ENCODE measurements at places on chromosomes 6 and 20.

DNA sequence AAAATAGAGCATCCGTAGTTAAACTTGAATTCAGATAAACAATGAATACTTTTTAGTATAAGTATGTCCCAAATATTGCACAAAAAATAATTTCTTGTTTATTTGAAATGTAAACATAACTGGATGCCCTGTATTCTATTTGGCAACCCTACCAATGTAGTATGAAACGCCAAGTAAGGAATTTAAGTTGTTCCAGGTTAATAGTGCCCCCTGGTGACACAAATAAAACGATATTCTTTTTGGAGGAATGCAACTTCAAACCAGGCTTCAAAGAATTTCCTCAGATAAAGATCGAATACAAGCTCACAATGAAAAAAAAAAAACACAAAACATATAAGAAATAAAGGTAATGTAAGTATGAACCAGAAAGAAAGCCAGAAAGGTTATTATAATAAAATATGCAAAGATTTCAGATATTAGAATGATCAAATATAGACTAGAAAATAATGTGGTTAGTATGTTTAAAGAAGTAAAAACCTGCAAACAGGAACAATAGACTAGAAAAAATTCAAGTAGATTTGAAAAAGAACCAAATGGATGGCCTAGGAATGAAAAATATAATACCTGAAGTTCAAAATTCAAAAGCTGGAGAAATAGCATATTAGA is 18.4 kb upstream of the AKAP7 start:
- DNase-seq: no peak

- no peak for DNase-seq
Observed at GRCh38 chr6:148704400-148705246, 42.2 kb upstream of the UST start.

GRCh38 chr6:2531426-2532215 is 219.1 kb downstream of the MYLK4 start:
- no peak for DNase-seq

DNA sequence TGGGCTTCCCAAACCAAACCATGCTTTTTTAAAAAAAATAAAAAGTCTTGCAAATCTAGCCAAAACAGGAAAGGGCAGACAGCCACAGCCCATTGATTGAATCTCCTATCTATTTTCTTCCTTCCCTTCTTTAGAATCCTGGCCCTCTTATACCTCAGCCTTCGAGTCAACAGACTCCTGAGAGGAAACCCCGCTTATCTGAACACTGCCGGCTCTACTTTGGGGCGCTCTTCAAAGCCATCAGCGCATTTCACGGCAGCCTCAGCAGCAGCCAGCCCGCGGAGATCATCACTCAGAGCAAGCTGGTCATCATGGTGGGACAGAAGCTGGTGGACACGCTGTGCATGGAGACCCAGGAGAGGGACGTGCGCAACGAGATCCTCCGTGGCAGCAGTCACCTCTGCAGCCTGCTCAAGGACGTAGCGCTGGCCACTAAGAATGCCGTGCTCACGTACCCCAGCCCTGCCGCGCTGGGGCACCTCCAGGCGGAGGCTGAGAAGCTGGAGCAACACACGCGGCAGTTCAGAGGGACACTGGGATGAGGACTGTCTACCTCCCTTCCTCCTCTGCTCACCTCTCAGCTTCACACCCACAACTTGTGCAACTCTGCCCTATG is 10.1 kb upstream of the RTF2 start:
- DNase-seq: no peak

GRCh38 chr6:52363228-52363867 is 1.4 kb downstream of the PAQR8 start:
- DNase-seq: no peak

DNA sequence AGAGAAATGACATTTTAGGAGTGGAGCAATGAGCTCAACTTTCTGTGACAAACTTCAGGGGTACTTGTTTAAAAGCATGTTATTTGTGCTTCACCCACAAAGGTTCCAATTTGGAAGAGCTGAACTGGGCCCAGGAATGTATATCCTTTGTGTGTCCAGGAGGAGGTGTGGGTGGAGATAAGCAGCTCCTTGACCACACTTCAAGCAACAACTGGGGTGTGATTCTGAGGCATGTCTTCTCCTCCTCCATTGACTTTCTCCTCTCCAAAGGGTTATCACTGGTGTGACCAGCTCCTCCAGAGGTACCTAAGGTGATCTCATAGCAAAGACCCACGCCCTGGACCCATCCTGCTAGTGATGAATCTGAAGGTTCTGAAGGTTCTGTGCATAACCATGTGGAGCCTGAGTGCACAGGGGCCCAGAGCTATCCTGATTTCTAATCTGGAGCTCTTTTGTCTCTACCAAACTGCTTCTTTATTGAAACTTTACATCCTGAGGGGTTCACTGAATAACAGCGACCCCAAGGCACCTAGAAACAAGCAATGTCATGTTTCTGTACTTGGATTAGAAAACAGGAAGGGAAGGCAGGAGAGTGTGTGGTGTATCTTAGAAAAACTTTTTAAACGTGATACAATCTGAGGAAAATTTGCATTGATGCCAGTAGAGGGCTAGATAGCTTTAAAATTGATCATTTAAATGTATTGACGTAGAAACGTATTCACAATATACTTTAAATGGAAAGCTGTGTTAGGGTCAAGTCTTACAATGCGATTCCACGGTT is 60.9 kb upstream of the CD93 start:
- no peak for DNase-seq

- DNase-seq: no peak
Observed at GRCh38 chr6:165588515-165588914, 74.5 kb downstream of the PDE10A start.

DNA sequence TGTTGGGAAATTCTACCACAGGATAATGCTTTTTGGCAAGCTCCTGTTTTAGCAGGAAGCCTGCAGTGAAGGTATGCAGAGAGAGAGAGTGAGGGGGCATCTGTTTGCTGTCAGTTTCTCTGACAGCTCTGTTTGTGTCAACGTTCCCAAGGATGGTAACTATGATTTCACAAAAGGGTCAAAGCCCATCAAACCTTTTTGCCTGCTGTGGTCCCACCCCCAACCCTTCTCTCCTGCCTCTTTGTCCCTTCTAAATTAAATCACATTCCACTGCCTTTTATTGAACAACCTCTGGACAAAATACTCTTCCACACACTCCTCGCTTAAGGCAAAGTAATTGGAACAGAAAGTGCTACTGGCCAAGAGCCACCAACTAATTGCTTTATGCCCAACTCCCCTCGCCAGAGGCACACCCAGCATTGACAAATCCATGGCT is 128.3 kb downstream of the TSHZ2 start:
- DNase-seq: no peak

DNA sequence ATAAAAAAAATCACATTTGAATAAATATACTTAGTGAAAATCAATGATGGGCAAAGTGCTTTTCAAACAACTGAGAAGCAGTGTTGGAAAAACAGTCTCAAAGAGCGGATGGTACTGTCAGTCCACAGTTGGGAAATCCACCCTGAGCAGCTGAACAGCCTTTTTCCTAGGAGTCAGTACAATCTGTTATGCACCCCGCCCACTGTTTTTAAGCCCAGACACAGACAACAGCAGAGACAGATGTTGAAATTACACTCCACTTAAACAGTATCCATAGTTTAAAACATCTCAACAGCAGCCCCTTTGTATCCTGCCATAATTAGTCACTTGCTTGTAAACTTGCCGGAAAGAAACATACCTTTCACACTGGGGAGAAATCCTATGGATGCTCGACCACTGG is 372 bp downstream of the KIAA0408 start:
- no peak for DNase-seq

- DNase-seq: no peak
Observed at GRCh38 chr6:7646394-7646793, 56.4 kb downstream of the SNRNP48 start.

DNA sequence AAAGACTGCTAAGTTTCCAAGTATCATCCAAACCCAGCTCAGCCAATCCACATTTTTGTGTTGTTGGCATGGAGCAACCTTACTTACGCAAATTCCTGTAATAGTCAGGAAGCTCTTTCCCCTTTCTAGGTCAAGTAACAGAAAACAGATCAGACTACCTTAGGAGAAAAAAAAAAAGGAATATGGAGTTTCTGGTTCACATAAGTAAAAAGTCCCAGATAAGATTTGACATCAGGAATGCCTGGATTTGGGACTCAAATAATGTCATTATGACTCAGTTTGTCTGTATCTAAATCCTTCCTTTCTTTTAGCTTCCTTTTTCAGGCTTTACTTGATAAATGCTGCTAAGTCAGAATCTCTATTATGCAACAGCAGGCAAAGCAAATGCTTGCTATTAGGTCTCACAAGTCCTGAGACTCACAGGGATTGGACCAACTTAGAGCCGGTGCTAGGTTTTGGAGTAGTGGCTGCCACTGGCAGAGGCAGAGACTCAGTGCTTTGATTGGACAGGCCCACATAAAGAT is 44.5 kb downstream of the NCOA7 start:
- no peak for DNase-seq

- DNase-seq: no peak
Observed at GRCh38 chr6:149259753-149260152, 57.8 kb upstream of the TAB2 start.

DNA sequence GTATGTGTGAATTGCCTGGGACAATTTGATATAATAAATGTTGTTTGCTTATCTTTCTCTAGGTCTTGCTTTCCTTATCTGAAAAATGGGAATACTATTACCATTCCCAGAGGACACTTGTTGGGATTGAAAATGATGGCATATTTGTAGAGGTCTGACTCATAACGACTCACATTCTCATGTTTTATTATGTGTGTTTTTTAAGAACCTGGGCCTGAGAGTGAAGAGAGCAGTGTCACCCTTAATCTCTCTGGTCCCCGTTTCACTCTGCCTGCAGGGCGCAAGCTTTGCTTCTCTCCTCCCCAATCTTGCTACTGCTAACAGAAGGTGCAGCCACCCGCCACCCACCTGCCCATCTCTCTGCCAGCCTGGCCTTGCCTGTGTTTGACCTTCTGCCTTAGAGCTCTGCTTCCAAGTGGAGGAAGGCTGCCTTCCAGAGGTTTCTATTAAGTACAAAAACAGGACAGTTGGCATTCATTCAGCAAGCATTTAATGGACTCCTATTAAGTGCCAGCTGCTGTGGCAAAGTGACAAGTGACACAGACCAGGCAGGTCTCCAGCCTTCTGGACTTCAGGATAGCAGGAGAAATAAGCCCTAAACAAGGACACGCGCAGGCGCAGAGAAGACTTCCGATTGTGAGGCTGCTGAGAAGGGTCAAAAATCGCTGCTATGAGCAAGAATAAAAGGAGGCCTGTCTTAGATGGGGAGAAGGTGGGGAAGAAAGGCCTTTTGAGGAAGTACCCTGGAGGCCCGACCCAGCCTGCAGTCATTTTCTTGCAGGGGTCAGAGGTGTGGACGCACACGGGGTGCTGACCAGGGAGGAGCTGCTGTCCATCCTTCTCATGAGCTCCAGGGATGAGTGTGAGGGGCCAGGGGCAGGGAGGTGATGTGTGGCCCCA is 112.5 kb downstream of the JPH2 start:
- DNase-seq: no peak

DNA sequence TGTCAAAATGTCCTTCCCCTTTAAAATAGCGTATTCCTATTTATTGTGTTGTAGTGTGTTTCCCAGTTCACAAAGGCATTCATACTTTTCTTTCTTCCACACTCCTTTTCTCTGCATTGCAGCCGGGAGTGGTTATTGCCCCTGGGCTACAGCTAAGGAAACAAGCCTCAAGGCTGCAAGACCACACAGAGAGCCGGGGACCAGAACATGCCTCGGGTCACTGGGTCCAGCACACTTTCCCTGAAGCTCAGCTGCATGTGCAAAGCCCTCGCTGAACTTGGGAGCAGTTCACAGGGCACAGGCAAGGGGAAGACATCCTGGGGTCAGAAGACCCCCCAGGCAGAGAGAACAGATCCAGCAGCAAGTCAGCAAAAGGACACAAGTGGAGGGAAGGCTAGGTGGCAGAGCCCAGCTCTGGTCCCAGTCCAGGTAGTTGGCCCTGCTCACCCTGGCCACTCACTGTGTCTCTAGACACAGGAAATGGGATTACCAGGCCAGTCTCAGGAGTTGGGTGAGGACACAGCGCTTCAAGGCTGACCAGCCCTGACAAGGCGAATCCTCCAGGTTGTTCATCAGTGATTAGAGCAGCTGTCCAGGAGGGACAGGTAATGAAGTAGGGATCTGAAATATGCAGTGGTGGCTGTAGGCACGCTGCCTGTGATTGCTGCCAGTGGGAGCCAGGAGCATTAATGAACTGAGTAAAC is 118.2 kb downstream of the CD83 start:
- no peak for DNase-seq

- no peak for DNase-seq
Observed at GRCh38 chr20:22810626-22811569, 224.2 kb upstream of the SSTR4 start.

- no peak for DNase-seq
Observed at GRCh38 chr20:35369804-35370203, 42.0 kb downstream of the UQCC1 start.

DNA sequence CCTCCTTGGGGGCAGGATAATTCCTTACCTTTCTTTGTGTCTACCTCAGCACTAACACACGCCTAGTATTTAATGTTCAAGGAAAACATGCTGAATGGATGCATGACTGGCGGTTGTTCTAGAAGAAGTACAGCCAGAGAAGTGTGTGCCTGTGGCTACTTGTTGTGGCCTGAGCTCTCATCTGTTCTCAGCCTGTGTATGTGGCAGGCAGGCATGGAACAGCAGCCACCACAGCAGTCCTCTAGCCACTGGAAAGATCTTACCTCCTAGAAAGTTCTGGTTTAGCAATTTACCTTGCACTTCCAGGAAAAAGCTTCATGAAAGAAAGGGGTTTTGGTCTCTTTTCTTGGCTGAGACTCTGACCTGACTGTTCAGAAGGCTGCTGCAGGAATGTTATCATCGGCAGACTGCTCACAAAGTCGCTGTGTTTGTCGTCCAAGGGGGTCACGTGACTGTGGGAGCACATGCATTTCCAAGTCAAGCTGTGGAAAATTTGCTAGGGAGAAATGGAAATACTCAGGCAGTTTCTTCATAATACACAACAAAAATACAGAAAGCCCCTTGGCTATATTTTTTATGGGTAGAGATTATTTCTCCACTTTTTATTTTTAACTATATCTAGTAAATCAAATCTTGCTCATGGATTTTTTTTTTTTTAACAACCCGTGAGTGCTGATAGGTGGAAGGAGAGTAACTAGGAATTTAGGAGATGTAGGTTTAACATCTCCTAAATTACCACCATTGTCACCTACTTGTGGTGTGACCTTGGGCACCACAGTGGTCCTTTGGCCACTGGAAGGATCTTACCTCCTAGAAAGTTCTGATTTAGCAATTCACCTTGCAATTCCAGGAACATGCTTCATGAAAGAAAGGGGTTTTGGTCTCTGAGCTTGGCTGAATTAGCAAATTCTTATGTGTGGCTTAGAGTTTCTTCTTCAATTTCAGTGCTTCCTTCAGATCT is 110.8 kb upstream of the GPR6 start:
- no peak for DNase-seq

GRCh38 chr6:14816116-14816859 is 429.6 kb upstream of the JARID2 start:
- DNase-seq: no peak

- no peak for DNase-seq
Observed at GRCh38 chr20:14698125-14698524, 360.7 kb upstream of the FLRT3 start.

DNA sequence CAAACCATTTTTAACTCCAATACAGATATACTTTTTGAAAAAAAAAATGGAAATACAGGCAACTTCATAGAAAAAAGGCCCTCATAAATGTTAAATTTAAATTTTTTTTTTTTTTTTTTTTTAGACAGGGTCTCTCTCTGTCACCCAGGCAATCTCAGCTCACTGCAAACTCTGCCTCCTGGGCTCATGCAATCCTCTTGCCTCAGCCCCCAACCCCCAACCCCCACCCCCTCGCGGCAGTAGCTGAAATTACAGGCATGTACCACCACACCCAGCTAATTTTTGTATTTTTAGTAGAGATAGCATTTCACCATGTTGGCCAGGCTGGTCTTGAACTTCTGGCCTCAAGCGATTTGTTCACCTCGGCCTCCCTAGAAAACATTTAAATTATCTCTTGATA is 12.8 kb upstream of the ULBP3 start:
- no peak for DNase-seq
